ENCODE measurements at places on chromosomes 7 and 10.

GRCh38 chr7:107933386-107934013 lies 42.5 kb downstream of the DLD start:
- no peak for DNase-seq

GRCh38 chr7:103025341-103025740 lies 49.3 kb downstream of the FBXL13 start:
- no peak for DNase-seq

DNA sequence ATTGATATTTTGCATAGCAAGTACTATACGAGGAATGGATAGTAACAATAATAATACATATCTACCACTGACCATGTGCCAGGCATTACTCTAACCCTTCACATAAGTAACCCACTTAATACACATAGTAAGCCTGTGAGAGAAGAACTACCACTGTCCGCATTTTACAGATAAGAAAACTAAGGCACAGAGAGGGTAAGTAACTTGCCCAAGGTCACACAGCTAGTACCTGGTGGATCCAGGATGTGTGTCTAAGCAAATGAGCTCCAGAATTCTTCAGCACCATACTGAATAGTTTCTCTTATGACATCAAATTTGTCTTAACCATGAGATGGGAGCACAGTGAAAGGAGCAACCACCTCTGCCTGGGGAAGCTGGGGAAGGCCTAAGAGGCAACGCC lies 10.2 kb downstream of the CRTAC1 start:
- no peak for DNase-seq

GRCh38 chr7:122301858-122302760 lies 2.4 kb downstream of the FEZF1 start:
- DNase-seq = no peak

DNA sequence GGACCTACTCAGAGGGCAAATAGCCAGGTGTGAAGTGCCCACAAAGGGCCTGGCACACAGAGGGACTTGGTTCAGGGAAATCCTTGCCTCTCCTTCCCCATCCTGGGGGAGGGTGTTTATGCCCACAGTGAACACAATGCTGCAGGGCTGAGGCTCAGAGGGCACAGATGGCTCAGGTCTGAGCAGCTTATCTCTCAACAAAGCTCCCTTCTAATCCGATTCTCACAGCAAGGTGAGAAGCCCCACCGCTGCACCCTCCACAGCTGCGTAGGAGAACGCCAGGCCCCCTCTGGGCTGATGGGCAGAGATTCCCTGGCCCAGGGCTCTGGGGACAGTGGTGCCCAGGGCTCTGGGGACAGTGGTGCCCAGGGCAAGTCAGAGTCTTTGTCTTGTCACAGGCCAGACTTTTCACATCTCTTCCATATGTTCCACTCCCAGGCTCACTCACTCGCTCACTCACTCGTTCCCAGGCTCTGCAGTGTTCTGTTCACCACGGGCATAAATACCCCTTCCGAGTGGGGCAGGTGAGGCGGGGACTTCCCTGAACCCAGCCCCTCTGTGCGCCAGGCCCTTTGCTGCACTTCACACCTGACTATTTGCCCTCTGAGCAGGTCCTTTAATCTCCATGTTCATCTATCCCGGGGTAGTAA lies 8.7 kb upstream of the CDHR1 start:
- DNase-seq = no peak

- no peak for DNase-seq
Measured at GRCh38 chr10:491667-492424, 197.6 kb downstream of the DIP2C start.

GRCh38 chr10:121169406-121169805 lies 318.2 kb downstream of the WDR11 start:
- no peak for DNase-seq

All from epithelial cell of prostate (primary cell).